ENCODE measurements at places on chromosomes 12 and 14.

- DNase-seq = no peak
Measured at GRCh38 chr14:62501021-62501750, 544.1 kb downstream of the KCNH5 start.

DNA sequence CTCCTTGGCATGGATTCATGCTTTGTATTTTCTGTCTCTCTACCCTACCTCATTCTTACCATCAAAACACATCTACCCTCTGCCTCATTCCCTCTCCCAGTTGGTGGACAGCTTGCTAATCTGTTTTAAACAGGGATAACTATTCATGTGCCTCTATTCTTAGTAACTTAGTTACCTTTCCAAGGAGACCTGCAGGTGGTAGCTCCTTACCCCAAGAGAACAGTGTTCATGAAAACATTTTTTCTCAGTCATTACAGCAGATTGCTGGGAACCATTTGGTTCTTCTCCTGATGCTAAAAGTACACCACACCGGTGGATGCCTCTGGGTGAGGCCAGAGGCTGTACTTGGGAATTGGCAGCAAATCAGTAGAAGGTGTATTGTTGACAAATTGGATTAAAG, 73.0 kb downstream of the CMKLR1 start:
- DNase-seq = no peak

- DNase-seq = no peak
Measured at GRCh38 chr12:21940549-21941505, at the start of gene ABCC9. TSS of gene ABCC9 (minus strand) at chr12:21941426. CDS start at chr12:21936674, 4,752 bp downstream.

- peak; percentile 49 for DNase-seq
Measured at GRCh38 chr12:52007158-52007921, 594 bp downstream of the TAMALIN start.

- no peak for DNase-seq
Measured at GRCh38 chr12:69630191-69630590, 19.5 kb upstream of the LRRC10 start.

- peak; percentile 22 for DNase-seq
Measured at GRCh38 chr12:131607658-131608447, 103.0 kb upstream of the SFSWAP start.

DNA sequence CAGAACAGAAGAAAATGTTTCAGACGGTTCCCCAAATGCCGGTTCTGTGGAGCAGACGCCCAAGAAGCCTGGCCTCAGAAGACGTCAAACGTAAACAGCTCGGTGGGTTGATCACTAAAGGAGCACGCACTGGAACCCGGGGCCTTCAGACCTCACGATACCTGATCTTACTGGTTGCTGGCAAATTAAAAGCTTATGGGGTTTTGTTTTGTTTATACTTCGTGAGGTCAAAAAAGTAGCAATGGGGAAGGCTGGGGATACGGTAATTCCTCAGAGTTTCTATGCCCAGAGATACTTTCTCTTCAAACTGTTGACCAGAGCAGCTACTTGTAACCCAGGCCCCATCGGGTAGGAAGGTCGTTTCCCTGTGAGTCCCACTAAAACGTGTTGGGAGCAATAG, 1.7 kb downstream of the CDKN1B start:
- peak; percentile 38 for DNase-seq
